ENCODE measurements at places on chromosomes 12 and 14.
A peak's percentile ranks its signal among the peaks of the same experiment; 100 is the strongest.

- no peak for DNase-seq
Measured at GRCh38 chr12:117733549-117733805, 235.3 kb downstream of the KSR2 start.

DNA sequence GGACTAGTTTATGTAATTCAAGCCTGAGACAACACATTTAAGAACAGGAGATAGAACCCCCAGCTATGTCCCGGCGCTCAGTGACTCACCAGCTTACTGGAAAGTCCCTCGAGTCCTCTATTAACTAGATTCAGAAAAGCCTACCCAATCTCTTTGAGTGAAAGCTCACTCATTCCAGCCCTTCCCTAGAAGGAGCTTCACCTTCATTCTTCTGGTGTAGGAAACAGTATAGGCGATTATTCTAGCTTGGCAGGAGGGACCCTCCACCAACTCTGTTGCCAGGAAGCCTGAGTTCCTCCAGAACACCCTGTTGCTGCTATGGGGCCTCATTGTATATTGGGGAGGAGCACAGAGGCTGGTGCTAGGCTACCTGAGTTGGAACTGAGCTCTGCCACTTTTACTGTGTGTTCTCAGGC lies 57.2 kb upstream of the AEBP2 start:
- DNase-seq: peak; percentile 51

DNA sequence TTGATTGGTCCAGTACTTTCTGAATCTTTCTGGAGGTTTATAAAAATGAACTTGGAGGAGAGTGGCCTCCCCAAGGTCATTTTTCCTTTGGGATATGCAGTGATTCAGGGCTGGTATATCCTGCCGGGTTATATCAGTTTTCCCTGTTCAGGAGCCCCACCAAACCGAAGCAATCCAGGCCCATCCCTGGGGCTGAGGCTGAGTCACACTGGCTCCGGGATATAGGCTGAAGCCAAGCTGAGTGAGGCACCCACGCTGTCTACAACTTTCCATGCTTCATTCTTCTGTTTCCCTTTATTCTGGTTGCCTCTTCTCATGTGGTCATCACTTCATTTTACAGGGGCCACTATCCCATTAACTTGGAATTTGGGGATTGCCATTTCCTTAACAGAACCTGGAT lies 3.4 kb downstream of the SSPN start:
- no peak for DNase-seq

- DNase-seq: no peak
Measured at GRCh38 chr14:73124180-73124894, 12.0 kb upstream of the PSEN1 start.

- peak; percentile 26 for DNase-seq
Measured at GRCh38 chr12:6792522-6793201, 3.3 kb downstream of the CD4 start.

GRCh38 chr12:28177461-28177860 lies 12.8 kb upstream of the CCDC91 start:
- DNase-seq: no peak

GRCh38 chr12:121505513-121505912 lies 75.3 kb downstream of the KDM2B start:
- DNase-seq: no peak

- DNase-seq: no peak
Measured at GRCh38 chr14:100146531-100147091, 12.8 kb downstream of the DEGS2 start.

DNA sequence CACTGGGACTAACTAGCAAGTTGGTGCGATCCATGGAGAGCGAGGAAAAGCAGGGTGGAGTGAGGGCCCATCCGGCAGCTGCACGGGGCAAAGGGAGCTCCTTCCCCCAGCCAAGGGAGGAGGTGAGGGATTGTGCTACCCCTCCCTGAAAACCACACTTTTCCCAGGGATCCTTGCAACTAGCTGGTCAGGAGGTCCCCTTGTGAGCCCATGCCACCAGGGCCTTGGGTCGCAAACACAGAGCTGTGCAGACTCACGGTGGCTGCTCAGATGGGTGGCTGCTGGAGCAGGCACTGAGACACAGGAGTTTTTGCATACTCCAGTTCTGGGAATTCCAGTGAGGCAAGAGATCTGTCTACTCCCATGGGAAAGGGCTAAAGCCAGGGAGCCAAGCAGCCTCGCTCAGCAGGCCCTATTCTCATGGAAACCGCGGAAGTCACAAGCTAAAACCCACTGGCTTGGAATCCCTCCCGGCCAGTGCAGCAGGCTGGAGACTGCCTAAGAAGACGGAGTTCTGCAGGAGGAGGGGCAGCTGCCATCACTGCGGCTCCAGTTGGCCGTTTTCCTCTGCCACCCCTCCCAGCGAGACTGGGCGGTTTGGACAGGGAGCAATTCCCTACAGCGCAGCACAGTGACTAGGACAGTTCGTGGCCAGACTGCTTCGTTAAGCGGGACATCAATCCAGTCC lies 10.9 kb upstream of the ZNF705A start:
- DNase-seq: no peak

- no peak for DNase-seq
Measured at GRCh38 chr14:57058319-57058718, 210.4 kb downstream of the EXOC5 start.

DNA sequence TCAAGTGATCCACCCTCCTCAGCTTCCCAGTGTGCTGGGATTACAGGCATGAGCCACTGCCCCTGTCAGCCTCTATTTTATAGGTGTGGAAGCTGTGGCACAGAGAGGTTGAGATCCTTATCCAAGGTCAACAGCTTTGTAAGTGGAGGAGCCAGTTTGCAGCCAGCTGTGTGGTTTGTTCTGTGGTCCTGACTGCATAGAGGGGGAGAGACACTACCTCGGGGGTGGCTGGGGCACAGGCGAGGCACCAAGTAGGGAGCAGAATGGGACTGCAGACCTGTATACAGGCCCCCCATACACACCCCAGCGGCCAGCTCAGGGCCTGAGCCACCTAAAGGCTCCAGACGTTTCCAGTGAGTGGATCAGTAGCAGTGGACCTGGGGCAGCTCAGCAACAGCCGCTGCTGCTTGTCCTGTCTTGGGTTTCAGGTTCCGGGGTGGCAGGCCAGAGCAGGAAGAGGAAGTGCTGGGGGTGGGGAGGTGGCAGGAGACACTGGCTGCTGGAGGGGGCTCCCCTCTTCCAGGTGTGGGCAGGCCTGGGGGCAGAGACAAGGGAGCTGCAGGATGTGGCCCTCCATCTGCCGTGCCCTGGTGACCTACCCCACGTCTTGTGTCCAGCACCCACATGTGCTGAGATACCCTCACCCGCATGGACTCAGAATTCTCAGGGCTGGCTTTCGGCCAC lies 11.0 kb downstream of the ORAI1 start:
- peak; percentile 59 for DNase-seq

GRCh38 chr12:130993759-130994670 lies 40.3 kb downstream of the ADGRD1 start:
- DNase-seq: no peak

DNA sequence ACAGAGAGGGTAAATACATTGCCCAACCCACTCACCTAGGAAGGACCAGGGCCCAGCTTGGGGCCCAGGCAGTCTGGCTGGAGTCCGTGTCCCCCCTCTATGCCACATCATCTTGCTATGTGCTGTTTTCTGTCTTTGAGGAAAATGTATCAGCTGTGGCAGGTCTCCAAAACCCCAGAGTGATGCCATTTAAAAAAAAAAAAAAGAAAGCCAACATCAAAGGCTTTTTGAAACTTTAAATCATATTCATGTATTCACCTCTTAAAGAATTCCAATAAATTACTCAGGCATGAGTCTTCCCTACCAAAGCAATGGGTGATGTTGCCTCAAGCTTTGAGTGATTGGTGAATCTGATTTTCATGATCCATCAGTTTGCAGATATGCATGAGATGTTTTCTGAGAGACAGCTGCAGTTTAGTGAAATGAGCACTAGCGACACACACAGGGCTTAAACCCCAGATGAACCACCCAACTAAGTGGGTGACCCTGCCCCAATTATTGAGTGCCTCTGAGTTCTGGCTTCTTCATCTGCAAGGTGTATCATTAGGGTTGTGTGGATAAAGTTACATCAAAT lies 6.1 kb downstream of the KRT81 start:
- no peak for DNase-seq

DNA sequence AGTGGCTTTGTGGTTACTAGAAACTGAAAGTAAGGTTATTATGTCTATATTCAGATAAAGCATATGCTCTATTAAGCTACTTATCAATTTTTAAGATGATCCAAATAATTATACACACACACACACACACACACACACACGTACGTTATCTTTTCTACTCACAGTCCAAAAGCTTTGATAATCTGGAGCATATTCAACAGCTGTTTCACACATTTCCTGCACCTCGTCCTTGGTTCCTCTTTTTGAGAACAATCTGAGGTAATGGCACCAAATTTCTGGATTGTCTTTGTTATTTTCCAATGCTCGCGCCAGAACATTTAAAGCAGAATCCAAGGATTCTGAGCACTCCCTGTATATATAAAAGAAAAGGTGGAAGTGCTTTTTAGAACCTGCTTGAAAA lies 37.5 kb downstream of the ZFC3H1 start:
- DNase-seq: no peak

DNA sequence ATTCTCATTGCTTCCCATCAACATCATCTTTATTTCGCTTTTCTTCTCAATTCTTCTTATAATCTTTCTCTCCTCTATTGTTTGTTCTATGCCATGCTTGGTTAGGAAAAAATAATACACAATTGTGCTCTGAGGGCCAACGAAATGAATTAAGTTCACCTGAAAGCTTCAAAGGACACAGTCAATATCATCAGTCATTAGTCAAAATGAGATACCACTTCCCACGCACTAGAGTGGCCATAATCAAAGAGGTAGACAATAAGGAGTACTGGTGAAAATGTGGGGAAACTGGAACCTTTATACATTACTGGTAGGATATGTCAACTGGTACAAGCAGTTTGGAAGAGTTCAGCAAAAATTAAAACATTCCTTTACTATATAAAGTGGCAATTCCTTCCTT lies 91.5 kb downstream of the TMTC1 start:
- DNase-seq: no peak

DNA sequence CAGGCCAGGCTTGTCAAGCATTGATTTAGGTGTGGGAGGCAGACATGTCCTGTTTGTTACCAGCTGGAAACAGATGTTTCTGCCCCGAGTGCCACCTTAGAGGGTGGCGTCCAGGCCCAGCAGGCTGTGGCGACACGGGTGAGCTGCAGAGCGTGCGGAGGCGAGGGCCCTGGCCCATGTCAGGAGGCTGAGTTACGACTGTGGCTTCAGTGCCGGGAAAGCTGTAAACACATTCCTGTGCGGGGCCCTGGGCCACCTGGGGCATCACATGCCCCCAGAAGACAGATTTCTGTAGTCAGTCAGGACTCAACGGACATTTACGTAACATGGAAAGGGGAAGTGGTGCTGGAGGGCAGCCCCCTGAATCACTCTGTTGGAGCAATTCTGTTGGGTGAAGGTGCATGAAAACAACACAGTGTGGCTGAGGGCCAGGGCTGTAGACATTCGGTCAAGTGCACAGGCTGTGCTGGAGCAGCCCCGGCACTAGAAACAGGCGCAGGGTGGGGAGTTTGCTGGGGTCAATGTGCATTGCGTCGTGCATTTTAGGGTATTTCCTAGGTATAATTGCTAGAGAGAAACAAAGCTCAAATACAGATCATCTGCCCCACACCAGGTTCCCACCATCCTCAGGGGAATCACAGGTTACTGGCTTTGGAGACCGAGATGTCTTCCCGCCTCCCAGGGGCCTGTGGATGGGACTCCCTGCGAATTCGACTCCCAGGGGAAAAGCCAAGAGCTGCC lies 291.8 kb downstream of the TMEM121 start:
- DNase-seq: no peak

DNA sequence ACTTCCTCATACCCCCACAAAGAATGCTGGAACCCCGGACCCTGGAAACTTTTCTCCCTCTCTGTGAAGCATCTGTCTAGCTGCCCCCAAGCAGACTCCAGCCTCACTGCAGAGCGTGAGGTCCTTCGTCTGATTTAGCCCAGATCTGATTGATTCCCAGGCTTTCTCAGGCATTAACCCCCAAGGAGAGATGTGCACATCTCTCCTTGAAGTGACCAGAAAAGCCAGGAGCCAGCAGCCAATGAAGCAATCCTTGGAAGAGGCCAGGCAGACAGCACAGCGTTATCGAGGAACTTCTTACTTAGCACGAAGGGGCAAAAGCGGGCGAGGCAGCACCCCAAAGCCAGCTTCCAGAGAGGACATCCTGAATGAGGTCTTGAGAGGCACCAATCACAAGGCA lies 100.7 kb downstream of the ZFP36L1 start:
- DNase-seq: no peak

GRCh38 chr14:65297744-65298143 lies 114.8 kb upstream of the FUT8 start:
- DNase-seq: no peak

GRCh38 chr12:7146228-7146627 lies 16.1 kb downstream of the CLSTN3 start:
- DNase-seq: no peak

- no peak for DNase-seq
Measured at GRCh38 chr12:58924652-58925051, 4.3 kb upstream of the LRIG3 start.

DNA sequence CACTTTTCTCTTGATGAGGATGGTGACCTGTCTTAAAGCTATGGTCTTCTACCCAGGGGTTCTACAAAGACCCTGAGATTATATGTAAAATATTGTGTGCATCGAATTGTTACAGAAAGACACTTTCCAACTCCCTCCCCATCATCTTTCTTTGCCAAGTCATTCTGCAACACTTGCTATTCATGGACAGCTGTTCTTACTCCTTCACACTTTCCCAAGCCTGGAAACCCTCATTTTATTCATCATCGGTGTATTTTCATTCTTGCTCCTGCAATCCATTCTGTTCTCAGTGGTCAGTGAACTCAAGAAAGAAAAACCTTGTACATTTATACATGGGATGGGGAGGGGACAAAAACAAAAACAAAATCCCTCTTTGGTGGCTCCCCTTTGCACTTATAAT lies 90.5 kb upstream of the STXBP6 start:
- DNase-seq: no peak

DNA sequence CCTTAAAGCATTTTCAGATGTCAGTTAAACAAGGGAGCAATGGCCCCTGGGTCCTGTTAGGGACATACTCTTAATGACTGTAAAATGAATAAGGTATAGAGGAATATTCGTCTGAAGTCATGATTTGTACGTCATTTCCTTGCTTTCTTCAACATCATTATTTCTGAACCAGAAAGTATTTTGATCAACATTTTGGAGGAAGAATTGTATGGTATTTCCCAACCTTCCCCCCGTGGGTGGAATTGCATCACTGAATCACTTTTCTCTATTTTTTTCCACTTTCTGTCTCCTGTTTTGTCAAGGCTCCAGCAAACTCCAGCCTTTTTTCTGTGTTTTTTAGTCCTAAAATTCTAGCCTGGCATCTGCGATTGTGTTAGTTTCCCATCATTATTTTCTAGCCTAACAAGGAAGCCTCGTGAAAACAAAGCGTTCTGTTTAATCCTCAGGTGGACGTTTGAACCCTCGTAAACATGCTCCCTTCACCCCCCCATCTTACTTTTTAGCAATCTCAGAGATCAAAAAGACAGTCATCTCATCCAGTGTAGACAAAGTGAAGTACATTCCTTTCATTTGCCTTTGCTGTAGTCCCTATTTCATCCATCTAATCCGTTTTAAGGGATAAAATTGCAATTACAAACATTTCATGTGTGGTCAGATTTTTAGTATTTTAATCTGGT lies 62.3 kb downstream of the ETV6 start:
- DNase-seq: no peak
